ENCODE measurements at places on chromosomes 4 and X.

GRCh38 chrX:39904816-39905537 is 192.8 kb downstream of the BCOR start:
- DNase-seq: no peak

- DNase-seq: no peak
These were observed 36.0 kb downstream of the RTL9 start for GRCh38 chrX:110394651-110395050.

GRCh38 chrX:12770440-12770839 is 20.8 kb upstream of the PRPS2 start:
- DNase-seq: no peak

GRCh38 chrX:33336783-33337182 is 125.4 kb upstream of the DMD start:
- DNase-seq: no peak

GRCh38 chr4:42417550-42417949 is 20.3 kb downstream of the SHISA3 start:
- no peak for DNase-seq

GRCh38 chrX:1679238-1679637 is 64.4 kb downstream of the ASMT start:
- DNase-seq: no peak

- no peak for DNase-seq
These were observed 60.5 kb downstream of the FHDC1 start for GRCh38 chr4:152996672-152997071.

DNA sequence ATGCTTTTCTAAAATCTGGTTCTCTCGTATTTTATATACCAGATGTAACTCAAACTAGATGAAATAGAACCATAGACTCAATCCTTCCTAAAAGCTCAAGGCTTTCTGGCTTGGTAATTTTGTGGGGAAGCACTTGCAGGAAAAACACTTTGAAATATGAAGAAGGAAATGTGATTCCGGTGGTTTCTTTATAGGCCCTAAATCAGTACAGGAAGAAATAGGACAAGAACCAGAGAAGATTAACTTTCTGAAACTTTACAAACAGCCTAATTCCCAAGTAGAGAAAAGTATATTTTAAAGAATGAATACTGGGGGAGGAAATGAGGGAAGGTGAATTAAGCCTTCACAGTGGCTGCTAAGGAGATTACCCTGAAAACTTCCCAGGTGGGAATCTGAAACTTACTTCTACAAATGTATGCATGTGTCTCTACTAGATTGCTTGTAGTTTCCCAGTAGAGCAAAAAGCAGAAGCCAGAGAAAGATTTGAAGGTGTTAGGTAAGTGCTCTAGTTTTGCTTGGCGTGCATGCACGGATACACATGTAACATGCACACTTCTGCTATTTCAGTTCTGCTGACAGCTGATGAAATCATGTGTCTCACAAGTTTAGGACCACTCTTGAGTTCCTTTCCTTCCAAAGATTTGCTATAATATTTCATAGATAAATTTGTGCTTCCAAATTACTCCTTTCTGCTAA is 92.1 kb downstream of the AFF1 start:
- DNase-seq: no peak

- no peak for DNase-seq
These were observed 58.3 kb upstream of the PACRGL start for GRCh38 chr4:20641976-20642375.

DNA sequence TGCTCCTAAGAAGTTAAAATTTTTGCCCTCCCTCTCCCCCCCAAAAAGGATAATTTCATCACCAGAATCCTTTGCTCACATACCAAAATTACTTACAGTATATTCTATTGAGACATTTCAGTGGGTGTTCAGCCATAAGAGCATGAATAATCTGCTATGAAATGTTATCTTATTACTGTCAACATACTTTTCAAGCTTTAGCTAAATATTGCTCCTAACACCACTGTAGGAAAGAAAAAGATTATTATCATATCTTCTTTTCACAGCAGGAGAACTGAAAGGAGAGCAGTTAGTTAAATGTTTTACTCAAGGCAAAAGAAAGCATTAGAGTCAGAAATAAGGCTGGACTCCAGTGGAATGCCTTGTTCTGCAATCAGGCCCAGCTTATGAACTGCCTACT is 231.0 kb upstream of the GYPA start:
- DNase-seq: no peak

- DNase-seq: no peak
These were observed 17.2 kb upstream of the MYOZ2 start for GRCh38 chr4:119118397-119118796.

DNA sequence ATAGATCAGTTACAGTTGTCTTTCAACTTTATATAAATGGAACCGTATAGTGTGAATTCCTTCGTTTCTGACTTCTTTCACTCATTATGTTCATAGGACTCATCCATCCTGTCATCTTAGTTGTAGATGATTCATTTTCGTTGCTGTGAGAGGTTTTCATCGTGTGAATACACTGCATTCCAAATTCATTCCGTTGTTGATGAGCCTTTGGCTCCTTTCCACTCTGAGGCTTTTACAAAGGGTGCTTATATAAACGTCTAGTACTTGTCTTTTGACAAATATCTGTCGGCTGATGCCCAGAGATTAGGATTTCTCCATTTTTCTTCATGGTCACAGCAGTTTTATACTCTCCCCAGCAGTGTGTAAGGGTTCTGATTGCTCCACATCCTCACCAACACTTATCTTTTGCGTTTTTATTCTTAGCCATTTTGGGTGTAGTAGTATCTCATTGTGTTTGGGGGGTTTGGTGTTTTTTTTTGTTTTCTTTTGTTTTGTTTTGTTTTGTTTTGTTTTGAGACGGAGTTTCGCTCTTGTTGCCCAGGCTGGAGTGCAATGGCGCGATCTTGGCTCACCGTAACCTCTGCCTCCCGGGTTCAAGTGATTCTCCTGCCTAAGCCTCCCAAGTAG is 48.6 kb downstream of the LRP2BP start:
- DNase-seq: no peak

DNA sequence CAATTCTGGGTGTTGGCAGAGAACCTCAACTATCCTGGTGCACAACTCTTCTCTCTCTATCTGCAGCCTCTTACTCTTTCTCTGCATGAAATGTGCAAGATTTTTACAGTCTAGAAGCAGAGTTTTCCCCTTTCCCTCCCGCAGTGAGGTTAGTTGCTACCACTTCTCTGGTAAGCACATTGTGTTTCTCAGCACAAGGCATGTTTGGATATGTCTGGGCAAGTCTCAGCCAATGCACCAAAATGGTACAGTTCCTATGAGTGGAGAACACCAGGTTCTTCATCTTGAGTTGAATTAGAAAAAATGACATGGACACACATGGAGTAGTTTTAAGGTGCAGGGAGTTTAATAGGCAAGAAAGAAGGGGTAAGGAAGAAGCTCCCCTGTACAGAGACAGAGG is 187.0 kb downstream of the CCNG2 start:
- DNase-seq: no peak

DNA sequence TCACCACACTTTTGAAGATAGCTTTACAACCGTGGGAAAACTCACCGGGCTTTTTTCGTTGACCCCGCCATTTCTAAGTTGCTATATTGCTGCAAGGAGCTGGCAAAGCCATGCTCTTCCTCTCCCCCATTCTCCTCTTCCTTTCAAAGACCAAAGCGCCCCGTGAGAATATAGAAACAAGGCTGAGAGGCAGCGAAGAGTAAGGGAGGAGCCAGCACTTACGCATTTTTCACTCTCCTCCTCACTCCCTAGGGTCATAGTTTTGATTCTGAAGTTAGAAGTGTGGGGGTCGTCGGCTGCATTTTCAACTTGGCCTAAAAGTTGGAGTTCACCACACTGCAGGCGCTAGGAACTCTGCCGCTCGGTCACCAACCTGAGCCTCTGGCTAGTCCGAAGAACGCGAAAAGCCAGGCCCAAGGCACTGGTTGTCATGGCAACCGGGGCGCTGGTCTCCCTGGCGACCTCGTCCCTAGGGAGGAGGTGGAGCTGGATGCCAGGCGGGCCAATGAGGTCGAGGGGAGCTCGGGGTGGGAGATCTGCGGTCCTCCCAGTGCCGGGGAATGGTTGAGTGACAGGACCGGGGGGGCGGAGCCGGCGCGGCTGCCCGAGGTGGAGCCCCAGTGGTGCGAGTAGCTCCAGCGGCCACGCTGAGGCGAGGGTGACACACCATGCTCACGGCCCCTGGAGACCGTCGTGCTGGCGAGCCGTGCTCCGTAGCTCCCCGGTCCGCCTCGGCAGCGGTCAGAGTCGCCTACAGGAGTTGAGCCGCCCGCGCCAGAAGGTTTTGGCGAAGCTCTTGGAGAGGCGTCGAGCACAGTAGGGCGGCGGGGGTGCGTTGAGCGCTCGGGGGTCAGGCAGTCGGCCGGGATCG is at the start of gene PTPN13:
Gene PTPN13, plus strand, starts transcription at position 628 of the 871 bp plus-strand sequence. CDS start 40,942 bp downstream, outside the sequence.
- DNase-seq: peak; percentile 55

DNA sequence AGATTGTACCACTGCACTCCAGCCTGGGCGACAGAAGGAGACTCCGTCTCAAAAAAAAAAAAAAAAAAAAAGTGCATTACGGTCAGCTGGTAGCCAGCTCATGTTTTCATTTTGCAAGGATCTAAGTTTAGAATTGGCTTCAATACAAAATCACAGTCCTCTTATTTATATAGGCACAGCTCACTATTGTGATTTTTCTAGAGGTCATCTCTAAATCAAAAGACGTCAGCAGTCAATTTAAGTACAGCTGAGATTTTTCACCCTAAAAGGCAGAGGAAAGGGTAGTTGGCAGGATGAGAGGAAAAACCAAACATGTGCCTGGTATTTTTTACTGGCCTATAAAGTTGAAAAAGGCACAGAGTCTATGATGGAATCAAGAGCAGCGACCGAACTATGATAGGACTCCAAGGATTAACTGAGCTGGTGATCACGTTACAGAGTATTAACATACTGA is 30.8 kb downstream of the ASB5 start:
- no peak for DNase-seq

DNA sequence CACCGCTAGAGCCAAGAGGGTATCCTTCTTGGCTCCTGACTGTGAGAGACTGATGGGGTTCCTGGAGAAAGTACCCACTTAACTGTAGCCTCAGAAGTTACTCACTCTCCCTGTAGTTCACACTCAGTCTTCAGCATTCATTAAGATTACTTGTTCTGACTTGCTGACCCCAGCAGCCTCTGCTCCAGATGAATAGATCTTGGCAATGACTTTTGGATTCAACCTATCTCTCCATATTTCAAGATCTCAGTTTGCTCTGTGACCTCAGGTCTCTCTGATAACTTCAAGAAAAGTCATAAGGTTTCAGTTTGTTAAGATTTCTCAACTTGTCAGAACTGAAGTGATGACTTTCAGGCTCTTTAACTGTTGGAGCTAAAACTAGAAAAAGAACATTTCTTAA is 825.6 kb downstream of the PCDH7 start:
- no peak for DNase-seq

DNA sequence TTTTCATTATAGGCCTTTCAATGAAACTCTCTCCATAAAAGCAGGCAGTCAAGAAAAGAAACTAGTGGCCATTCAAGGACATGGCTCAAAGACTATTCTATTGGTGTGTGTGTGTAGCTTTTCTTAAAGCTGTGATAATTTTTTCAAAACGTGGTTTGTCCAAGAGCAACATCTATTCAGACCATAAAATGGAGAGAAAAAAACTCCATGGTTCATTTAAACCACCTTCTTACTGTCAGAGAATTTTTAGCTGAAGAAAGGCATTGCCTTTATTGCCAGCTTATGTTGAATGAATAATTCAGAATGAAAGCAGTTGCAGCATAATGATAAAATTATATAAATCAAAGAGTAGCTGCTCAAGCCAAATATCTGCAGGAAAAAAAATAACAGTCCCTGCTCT is 325.5 kb downstream of the PCDH18 start:
- DNase-seq: no peak

GRCh38 chr4:174494726-174495125 is 27.6 kb downstream of the HPGD start:
- DNase-seq: no peak

DNA sequence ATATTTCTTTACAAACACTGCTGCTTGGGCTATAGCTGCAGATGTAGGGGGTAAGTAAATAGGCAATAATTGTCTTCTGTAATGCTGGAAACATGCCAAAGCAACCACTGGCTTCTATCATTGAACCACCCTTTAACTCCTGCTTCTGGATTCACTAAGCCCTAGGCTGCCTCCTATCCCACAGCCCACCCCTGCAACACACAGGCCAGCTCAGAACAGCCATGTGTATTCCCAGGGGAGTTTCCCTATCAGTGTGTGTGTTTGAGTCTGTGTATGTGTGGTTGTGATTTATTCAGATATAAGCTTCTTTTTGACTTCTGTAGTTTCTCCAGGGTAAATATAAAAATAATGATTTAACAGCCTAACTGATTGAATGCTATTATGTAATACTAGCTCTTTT is 291.3 kb downstream of the PCDH10 start:
- DNase-seq: no peak

DNA sequence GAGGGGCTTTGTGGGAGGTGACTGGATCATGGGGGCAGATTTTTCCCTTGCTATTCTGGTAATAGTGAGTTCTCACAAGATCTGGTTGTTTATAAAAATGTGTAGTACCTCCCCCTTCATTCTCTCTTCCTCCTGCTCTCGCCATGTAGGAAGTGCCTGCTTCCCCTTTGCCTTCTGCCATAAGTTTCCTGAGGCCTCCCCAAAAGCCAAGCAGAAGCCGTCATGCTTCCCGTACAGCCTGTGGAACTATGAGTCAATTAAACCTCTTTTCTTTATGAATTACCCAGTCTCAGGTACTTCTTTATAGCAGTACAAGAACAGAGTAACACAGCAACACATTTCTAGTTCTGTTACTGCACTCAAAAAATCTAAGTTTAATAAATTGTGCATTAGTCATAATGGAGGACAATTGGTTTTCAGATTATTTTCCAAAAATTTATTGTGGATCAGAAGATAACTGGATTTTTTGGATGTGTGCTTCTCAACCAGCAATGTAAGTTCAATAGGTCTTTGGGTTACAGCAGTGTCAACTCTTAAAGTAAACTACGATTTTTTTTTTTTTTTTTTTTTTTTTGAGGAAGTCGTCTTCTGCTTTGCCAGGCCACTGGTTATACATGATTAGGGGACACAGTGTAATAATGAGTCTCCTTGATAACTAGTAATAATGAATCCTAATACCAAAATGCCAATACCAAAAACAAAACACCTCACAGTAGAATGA is 69.9 kb downstream of the CHIC2 start:
- DNase-seq: no peak

GRCh38 chr4:38322714-38323113 is 341.3 kb upstream of the KLF3 start:
- no peak for DNase-seq

DNA sequence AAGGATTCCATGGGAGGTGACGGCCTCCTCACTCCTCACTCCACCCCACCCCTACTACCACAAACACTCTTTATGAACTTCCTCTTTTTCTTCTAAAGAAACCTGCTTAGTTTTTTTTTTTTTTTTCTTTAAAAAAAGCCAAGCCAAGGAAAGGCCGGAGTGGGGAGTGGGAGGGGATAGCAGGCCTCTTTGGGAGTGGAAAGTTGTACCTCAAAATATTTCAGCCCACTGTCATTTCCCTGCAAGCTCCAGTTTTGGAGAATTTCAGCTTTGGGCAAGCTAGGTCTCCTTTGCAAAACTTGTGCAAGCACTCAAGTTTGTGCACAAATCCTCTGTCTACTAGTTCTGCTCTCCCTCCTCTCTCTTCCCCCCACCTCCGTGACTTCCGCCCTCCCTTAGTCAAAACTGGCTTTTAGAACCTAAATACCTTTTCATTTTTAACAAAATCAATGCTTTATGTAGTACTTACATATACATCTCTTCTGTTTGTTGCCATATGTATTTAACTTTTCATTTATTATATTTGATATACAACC is 512 bp upstream of the ANTXR2 start:
- DNase-seq: no peak

GRCh38 chr4:152591396-152591795 is 55.5 kb upstream of the FBXW7 start:
- DNase-seq: peak; percentile 17
